Muscle of leg (tissue), 16 donors: ENCODE measurements at places on chromosomes 13 and 19.

DNA sequence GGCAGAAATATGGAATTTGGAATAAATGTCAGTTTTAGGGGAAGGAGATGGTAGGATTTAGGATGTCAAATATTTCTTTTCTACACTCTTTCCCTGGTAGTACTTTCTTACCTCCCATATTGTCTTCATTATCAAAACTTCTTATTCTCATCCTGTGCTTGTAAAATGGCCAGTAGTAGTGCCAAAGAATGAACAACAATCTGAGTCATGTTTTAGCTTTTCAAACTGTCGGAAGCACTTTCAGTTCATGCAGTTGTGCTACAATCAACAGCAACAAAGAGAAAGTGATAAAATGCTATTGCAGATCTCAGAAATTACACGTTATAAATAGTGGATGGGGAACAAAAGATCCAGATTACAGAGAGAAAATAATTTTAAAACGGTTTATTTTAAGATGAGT is 193.7 kb upstream of the RXFP2 start:
- DNase-seq, result peak; percentile 29

DNA sequence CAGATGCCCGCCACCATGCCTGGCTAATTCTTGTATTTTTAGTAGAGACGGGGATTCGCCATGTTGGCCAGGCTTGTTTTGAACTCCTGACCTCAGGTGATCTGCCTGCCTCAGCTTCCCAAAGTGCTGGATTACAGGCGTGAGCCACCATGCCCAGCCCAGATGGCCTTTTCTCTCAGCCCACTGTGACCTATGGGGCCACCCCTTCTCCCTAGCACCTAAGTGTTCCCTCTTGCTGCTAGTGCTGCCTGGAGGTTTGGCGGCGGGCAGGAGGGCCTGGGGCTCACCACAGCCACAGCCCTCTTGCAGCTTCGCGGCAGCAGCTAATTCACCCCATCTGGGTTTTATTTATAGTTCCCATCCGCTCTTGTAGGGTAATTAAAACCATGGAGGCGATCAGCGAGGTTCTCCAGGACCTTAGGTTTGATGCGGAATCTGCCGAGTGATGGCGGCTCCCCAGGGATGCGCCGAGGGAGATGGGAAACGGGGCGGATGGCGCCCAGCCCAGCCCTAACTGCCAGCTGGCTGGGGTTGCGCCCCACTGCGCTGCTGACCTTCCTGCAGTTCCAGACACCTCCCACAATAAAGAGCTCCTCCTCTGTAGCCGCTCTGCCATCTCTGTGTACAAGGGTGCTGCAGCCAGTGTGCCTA is 3.3 kb downstream of the REX1BD start:
- peak; percentile 49 for DNase-seq

DNA sequence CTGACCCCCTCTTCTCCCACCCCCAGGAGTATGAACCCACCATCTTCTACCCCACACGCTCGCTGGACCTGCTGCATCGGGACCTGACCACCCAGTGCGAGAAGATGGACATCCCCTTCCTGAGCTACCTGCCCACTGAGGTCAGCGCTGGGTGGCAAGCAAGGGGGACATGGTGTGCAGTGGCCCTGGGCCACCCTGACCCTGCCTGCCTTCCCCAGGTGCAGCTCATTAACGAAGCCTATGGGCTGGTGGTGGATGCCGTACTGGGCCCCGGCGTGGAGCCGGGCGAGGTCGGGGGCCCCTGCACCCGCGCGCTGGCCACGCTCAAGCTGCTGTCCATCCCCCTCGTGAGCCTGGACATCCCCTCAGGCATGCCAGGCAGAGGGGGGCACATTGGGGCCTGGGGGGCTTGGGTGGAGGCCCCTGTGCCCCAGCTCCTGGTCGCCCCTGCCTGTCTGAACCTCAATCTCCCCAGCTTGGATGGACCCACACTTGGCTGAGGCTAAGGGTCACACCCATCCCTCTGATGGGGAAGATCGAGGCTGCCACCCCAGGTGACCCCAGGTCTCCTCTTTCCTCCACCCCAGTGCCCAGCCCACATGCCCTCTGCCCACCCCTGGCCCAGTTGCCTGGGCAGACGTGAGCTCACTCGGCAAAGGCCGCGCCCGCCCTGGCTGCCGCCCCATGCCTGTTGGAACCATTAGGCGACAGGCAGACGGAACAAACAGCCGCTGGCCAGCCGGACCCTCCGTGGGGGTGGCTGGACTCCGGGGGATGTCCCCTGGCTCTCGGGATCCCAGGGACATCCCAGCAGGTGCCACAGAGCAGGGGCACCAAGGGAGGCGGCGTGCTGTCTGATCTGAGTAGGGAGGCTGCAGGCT is 2.5 kb upstream of the CILP2 start:
- DNase-seq, result peak; percentile 18

GRCh38 chr13:20144141-20144850 is 16.6 kb downstream of the GJA3 start:
- no peak for DNase-seq

DNA sequence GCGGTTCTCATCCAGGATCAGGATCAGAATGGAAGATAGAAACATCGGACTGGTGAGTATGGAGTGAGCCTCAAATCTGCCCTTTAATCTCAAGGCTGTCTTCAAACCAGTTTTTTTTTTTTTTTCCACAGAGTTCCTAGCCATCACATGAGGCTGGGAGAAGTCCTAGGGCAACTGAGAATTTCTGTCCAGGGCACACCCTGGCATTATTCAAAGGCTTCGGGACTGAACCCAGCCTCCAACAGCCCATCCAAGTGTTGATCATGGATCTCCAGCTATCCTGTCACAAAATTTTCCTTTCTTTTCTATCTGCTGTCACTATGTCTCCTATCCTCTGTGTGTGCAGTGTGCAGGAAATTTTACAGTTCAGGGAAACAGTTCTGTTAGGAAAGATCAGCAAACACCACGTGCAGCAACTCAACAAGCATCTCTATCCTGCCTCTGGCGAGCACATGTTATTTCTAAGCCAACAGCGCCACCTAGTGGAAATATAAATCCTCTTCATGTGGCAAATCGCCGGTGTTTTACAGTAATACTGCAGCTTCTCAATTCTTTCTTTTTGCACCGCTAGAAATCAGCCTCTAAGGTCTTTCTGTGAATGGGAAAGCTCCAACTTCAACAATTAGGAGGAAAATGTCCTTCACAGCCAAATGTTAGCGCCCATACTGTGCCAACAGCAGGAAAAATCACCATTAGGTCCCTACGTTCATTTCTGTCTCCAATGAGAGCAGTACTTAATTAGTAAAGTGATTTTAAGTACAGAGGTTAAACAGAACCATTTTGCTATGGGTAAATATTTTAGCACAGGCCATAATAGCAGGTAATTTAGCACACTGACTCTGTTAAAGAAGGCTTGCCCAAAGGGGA is 21.4 kb upstream of the ZNF181 start:
- DNase-seq, result peak; percentile 69

GRCh38 chr13:30329009-30329585 is 21.7 kb upstream of the KATNAL1 start:
- no peak for DNase-seq

DNA sequence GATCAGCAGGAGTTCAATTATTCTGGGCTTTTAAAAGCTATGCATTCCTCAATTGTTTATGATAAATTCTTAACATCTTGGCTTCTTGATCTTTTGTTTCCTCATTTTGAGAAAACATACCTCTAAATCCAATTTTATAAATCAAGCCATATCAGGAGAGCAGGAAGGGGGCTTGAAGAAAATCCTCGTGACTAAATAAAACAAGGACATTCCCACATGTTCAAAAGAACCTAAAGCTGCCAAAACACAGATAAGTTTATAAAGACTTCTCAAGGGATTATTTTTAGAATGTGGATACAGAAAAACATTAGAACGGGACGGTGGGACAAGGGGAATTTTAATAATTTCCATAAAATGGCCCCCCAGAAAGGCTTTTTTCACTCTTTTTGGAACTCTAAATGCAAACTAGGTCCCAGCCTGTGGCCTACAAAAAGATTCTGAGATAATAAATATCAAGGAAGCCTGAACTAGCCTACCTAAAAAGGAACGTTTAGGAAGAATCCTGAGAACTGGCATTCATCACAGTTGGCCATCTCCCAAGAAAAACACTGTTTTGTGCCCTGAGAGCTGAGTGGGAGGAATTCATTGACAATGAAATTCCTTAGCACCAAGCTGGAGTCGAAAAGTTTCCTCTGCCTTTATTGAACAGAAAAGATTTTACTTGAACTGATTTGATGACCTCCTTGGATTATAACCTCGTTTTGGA is 30.1 kb downstream of the ZAR1L start:
- peak; percentile 63 for DNase-seq

GRCh38 chr13:38262211-38262610 is 87.4 kb upstream of the UFM1 start:
- DNase-seq, result peak; percentile 5

GRCh38 chr19:14439014-14439413 is 5.9 kb downstream of the PKN1 start:
- DNase-seq, result no peak

DNA sequence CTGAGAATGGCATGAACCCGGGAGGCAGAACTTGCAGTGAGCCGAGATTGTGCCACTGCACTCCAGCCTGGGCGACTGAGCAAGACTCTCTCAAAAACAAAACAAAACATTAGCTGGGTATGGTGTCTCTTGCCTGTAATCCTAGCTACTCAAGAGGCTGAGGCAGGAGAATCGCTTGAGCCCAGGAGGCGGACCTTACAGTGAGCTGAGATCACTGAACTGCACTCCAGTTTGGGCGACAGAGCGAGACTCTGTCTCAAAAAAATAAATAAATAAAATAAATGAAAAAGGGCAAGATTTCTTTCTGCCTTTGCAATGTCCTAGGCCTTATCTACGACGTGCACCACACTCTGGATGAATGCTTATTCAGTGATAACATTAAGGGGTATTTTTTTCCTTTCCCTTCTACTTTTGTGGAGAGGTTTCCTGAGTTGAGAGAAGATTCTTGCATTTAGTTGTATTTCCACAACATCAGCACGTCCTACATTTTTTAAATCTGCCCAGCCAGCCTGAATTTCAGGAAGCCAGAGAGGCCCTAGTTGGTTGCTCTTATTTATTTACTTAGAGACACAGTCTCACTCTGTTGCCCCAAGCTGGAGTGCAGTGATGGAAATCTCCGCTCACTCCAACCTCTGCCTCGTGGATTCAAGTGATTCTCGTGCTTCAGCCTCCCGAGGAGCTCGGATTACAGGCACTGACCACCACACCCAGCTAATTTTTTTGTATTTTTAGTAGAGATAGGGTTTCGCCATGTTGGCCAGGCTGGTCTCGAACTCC is 26.1 kb upstream of the OR1M1 start:
- DNase-seq, result no peak

GRCh38 chr13:46572752-46573431 is 19.9 kb downstream of the LRCH1 start:
- no peak for DNase-seq

- peak; percentile 22 for DNase-seq
Measured at GRCh38 chr13:33717775-33718174, 100.2 kb upstream of the RFC3 start.

- DNase-seq, result no peak
Measured at GRCh38 chr19:42290523-42291434, 11.2 kb upstream of the PRR19 start.

DNA sequence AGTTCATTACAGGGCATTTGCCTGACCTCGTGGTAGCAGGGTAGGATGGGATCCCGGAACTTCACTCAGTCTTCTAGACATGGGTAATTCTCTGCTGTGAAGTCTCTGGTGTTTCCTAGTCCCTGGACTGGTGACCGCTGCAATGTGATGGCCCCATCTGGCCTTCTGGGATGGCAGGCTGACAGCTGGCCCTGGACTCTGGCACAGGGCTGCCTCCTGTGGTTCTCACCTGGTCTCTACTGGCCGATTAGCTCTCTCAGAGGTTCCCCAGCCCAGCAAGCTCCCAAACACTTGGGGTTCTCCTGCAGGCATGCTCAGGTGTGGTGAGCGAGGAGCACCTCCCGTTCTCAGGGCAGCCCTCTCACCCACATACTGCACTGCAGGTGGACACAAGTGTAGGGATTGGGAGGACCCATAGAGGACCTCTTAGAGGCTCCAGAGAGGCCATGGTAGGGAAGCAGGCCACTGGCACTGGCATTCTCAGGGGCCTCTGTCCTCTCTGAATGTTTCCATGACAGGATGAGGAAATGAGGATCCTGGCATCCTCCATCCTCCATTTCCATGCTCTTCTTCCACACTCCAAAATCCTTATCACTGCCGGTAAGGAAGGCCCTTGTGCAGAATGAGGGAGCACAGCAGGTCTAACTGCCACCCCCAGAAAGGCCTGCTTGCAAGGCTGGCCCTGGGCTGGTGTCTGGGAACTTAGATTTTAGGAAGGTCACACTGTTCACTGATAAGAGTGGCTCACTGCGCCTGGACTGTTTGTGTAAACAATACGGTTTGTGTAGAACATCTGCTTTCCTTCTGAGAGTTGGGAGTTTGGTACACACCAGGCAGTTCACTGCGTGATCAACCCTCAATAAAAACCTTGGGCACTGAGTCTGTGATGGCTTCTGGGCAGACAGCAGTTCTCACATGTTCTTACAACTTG is 31.5 kb upstream of the FARP1 start:
- DNase-seq, result no peak

- peak; percentile 90 for DNase-seq
Measured at GRCh38 chr19:45137179-45137761, 23.5 kb downstream of the NKPD1 start.

DNA sequence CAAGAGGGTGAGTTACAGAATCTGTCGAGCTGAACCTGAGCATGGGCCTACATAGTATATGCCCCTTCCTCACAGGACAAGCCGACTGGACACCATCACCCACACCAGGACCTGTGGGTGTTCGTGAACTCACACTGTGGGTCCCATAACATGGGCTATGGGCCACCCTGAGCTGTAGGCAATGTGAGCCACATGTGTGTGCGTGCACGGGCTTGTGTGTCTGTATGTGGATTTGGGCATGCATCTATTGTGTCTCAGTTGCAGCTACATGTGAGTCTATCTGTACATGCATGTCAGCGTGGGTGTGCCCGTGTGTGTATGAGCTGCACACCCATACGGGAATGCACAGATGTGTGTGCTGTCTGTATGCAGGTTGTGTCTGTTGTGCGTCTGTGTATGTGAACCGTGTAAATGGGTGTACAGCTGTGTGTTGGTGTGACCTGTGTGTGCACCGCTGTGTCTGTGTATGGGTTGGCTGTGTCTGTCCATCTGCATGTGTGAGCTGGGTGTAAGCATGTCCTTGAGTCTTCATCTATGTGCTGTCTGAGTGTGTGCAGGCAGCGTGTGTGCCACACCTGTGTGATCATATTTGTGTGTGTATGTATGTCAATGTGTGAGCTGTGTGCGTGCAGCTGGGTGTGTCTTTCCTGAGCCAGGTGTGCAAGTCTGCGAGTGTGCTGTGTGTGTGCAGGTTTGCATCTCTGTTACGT is 1.7 kb downstream of the NOTCH3 start:
- no peak for DNase-seq

- DNase-seq, result no peak
Measured at GRCh38 chr13:24226762-24227161, 66.2 kb downstream of the SPATA13 start.

GRCh38 chr19:12785431-12786031 is 5.8 kb upstream of the JUNB start:
- no peak for DNase-seq

- DNase-seq, result no peak
Measured at GRCh38 chr13:84121456-84121855, 239.2 kb upstream of the SLITRK1 start.

DNA sequence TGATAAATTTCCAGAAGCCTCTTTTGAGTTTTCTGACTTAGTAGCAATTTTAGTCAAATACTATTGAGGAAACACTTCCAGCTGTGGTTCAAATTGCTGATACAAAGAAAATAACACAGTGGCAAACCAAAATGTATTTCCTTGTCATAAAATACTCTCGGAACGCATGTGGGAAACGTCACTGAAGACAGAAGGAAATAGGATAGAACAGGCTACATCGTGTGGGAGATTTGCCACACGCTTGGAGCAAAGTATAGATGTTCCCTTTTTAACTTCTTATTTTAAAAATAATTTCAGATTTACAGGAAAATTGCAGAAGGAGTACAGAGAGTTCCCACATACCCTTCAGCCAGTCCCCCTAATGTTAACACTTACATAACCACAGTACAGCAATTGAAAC is 88.8 kb downstream of the ING1 start:
- DNase-seq, result peak; percentile 76
